ENCODE measurements at places on chromosomes 11 and 22. TPM values are rescaled to one million over a fixed set of nuclear protein-coding genes. Genes with fewer than 3 reads are reported as not detected.

Gene UPB1
- 0.09 TPM for total RNA-seq

Gene ZNF280B
- total RNA-seq, result 2.7 TPM

Gene ARHGAP1
- 61.9 TPM for total RNA-seq

Gene TRIM49
- total RNA-seq, result not detected

Gene FZD4
- total RNA-seq, result 0.16 TPM

Data from activated CD8-positive, alpha-beta memory T cell treated with anti-CD3 and anti-CD28 coated beads, Interleukin-2, amount 10 ng/mL, durations not matched to agents 7 days and 5 days (primary cell).